ENCODE measurements at places on chromosomes 1 and 21.

- H3K4me1 ChIP-seq = peaks cover 3% of the 10 kb centered on the region
- H3K4me3 ChIP-seq = no peak overlapping the region
- no peak overlapping the region for H3K27ac ChIP-seq
Observed at GRCh38 chr1:57179001-57179400, 213.2 kb upstream of the C8B start.

GRCh38 chr21:46210378-46211136, 18.0 kb downstream of the LSS start:
- H3K4me1 ChIP-seq = no peaks in the 10 kb centered on the region
- no peak overlapping the region for H3K4me3 ChIP-seq
- peaks cover 68% of the 10 kb centered on the region for H3K36me3 ChIP-seq
- H3K27ac ChIP-seq = no peak overlapping the region
- DNase-seq = no peak
- H3K27me3 ChIP-seq = no peaks in the 10 kb centered on the region

DNA sequence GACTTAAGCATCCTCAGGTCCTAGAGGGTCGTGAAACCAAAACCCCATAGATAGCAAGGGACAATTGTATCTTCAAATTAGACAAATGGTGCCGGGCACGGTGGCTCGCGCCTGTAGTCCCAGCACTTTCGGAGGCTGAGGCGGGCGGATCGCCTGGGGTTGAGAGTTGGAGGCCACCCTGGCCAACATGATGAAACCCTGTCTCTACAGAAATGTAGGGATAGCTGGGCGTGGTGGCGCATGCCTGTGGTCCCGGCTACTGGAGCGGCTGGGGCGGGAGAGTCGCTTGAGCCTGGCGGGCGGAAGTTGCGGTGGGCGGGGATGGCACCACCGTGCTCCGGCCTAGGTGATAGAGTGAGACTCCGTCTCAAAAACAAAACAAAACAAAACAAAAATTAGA, 780.6 kb downstream of the BRINP3 start:
- H3K4me1 ChIP-seq = no peaks in the 10 kb centered on the region
- no peak overlapping the region for H3K27ac ChIP-seq
- no peaks in the 10 kb centered on the region for H3K27me3 ChIP-seq
- no peak overlapping the region for H3K4me3 ChIP-seq
- no peaks in the 10 kb centered on the region for H3K36me3 ChIP-seq

DNA sequence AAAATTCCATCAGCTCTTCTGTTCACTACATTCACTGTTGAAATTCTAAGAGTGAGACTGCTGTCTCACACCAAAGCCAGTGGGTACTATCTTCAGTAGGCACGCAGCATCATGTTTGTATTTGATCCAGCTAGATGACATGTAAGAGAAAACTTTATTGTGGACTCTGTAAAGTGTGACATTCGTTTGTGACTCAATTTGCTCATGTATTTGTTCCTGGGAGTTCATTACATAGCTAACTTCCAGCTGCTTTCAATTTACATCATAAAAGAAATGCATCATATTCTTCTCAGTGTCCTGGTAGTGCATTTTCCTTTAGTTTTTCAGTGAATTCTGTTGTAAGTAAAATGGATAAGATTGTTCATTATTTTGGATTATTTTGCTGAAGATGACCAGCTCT, 31.4 kb downstream of the CTH start:
- peaks cover 15% of the 10 kb centered on the region for H3K36me3 ChIP-seq
- H3K27ac ChIP-seq = no peak overlapping the region
- H3K27me3 ChIP-seq = no peaks in the 10 kb centered on the region
- H3K4me3 ChIP-seq = no peak overlapping the region
- no peak for DNase-seq
- peaks cover 26% of the 10 kb centered on the region for H3K4me1 ChIP-seq

- no peak overlapping the region for H3K27ac ChIP-seq
- H3K4me1 ChIP-seq = no peaks in the 10 kb centered on the region
- no peaks in the 10 kb centered on the region for H3K36me3 ChIP-seq
Observed at GRCh38 chr21:31781737-31782136, 49.8 kb upstream of the SCAF4 start.

- H3K36me3 ChIP-seq = no peaks in the 10 kb centered on the region
- H3K27me3 ChIP-seq = no peaks in the 10 kb centered on the region
- DNase-seq = peak; percentile 12
- no peaks in the 10 kb centered on the region for H3K4me1 ChIP-seq
- H3K27ac ChIP-seq = no peak overlapping the region
Observed at GRCh38 chr1:119449971-119450370, 35.0 kb downstream of the HSD3B2 start.

GRCh38 chr1:36506276-36506920, 23.7 kb upstream of the CSF3R start:
- no peaks in the 10 kb centered on the region for H3K4me1 ChIP-seq
- no peak overlapping the region for H3K27ac ChIP-seq
- no peak for DNase-seq
- H3K4me3 ChIP-seq = no peak overlapping the region
- no peaks in the 10 kb centered on the region for H3K36me3 ChIP-seq
- H3K27me3 ChIP-seq = peaks cover 19% of the 10 kb centered on the region

DNA sequence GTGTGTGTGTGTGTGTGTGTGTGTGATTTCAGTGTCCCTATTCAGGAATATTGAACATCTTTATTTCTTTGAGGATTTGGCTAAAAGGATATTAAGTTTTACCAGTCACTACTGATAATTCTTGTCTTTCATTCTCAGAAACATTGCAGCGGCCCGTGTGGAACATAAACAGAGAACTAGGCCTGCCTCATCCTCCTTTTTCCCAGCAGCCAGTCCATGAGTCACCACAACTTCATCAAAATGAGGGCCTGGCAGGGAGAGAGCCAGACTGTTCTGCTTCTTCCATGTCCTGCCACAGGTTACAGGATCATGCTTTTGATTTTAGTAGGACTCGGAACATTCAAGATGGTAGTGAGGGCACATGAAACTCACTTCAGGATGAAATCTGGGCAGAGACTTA, 50.7 kb downstream of the LRIG2 start:
- H3K27me3 ChIP-seq = no peaks in the 10 kb centered on the region
- H3K4me3 ChIP-seq = no peak overlapping the region
- H3K36me3 ChIP-seq = peaks cover 62% of the 10 kb centered on the region
- H3K27ac ChIP-seq = no peak overlapping the region
- DNase-seq = no peak
- H3K4me1 ChIP-seq = no peaks in the 10 kb centered on the region

- H3K36me3 ChIP-seq = no peaks in the 10 kb centered on the region
- no peak overlapping the region for H3K4me3 ChIP-seq
- DNase-seq = no peak
- H3K27ac ChIP-seq = no peak overlapping the region
- no peaks in the 10 kb centered on the region for H3K4me1 ChIP-seq
Observed at GRCh38 chr1:196557797-196558196, 50.4 kb downstream of the KCNT2 start.

GRCh38 chr1:178344513-178345091, 152.2 kb downstream of the CLEC20A start:
- no peaks in the 10 kb centered on the region for H3K27me3 ChIP-seq
- H3K4me1 ChIP-seq = peaks cover 38% of the 10 kb centered on the region
- no peaks in the 10 kb centered on the region for H3K36me3 ChIP-seq

- peaks cover 28% of the 10 kb centered on the region for H3K4me1 ChIP-seq
- H3K36me3 ChIP-seq = no peaks in the 10 kb centered on the region
- H3K27ac ChIP-seq = no peak overlapping the region
- no peaks in the 10 kb centered on the region for H3K27me3 ChIP-seq
- H3K4me3 ChIP-seq = no peak overlapping the region
Observed at GRCh38 chr1:93579891-93580290, 101.7 kb downstream of the BCAR3 start.

- H3K4me3 ChIP-seq = no peak overlapping the region
- H3K4me1 ChIP-seq = no peaks in the 10 kb centered on the region
- DNase-seq = peak; percentile 13
- no peaks in the 10 kb centered on the region for H3K27me3 ChIP-seq
- no peak overlapping the region for H3K27ac ChIP-seq
Observed at GRCh38 chr1:171403393-171403792, 81.9 kb upstream of the PRRC2C start.

GRCh38 chr1:211611818-211612217, 32.9 kb upstream of the SLC30A1 start:
- no peaks in the 10 kb centered on the region for H3K27me3 ChIP-seq
- no peaks in the 10 kb centered on the region for H3K36me3 ChIP-seq
- no peak overlapping the region for H3K27ac ChIP-seq
- H3K4me3 ChIP-seq = no peak overlapping the region

DNA sequence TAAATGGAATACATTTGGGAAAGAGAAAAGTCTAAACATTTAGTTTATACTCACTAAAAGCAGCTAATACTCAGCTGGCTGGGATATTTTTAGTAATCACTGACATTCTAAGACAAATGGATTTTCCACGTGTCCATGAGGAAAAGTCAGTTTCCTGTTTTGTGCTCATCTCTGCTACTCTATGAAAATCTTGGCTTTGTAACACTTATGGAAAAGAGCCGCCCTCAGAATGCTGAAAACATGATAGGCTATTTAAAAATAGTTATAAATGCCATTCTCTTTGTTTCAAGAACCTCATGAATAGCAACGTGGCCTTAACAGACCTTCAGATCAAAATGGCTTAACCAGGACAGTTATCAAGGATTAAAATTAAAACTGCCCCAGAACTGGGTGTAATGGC, 29.9 kb downstream of the MRAP start:
- no peaks in the 10 kb centered on the region for H3K27me3 ChIP-seq
- peaks cover 4% of the 10 kb centered on the region for H3K4me1 ChIP-seq
- peak overlapping the region; percentile 33 for H3K27ac ChIP-seq
- H3K4me3 ChIP-seq = no peak overlapping the region

DNA sequence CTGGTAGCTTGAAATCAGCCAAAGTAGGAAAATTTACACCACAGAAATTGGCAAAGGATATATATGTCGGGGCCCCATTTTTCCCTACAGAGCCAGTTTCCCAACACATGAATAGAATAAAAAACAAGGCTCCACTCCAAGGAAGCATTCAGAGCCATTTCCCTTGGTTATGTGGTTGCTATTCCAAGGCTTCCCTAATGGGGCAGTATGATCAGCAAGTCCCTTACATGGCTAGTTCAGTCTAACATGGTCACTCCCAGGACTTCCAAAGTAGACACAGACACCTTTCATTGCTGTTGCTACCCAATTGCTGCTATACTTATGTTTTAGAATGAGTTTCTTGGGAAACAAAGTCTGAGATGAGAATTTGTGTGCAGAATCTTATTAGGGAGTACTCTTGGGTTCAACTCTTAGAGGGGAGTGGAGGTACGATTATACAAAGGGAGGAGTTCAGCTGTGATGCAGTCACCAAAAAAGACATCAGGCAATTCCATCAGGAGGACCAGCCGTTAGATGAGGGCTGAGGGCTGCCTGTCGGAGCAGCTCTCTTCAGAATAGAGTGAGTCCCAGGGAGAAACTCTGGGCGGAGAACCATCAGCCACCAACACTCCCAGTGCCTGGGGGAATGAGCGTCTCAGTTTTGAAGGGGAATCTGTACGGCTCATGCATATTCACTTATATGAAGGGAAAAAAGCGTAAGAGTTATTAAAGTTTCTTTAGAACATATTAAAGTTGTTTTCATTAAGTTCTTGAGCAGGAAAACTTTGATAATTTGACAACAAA, 92.9 kb downstream of the C21orf91 start:
- no peak overlapping the region for H3K27ac ChIP-seq
- no peaks in the 10 kb centered on the region for H3K4me1 ChIP-seq
- no peaks in the 10 kb centered on the region for H3K27me3 ChIP-seq
- no peaks in the 10 kb centered on the region for H3K36me3 ChIP-seq

DNA sequence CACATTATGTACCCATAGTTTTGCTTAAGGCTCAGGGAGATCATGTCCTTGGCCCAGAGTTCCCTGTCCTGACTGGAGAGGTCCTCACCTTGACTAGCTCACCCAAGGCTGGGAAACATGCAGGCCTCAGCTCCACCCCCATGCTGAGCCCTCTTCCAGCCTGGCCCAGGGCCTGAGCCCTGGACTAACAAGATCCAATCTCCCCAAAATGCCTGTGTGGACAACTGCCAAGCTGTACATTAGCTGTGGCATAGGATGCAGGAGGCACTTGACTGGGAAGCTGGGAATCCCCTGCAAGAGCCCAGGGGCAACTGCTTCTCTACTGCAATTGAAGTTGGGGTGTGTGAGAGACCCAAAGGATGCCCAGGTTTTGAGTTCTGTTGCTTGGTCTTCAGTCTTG, 2.1 kb downstream of the LINGO4 start:
- no peaks in the 10 kb centered on the region for H3K36me3 ChIP-seq
- H3K27ac ChIP-seq = no peak overlapping the region
- H3K27me3 ChIP-seq = peaks cover 88% of the 10 kb centered on the region
- no peaks in the 10 kb centered on the region for H3K4me1 ChIP-seq

DNA sequence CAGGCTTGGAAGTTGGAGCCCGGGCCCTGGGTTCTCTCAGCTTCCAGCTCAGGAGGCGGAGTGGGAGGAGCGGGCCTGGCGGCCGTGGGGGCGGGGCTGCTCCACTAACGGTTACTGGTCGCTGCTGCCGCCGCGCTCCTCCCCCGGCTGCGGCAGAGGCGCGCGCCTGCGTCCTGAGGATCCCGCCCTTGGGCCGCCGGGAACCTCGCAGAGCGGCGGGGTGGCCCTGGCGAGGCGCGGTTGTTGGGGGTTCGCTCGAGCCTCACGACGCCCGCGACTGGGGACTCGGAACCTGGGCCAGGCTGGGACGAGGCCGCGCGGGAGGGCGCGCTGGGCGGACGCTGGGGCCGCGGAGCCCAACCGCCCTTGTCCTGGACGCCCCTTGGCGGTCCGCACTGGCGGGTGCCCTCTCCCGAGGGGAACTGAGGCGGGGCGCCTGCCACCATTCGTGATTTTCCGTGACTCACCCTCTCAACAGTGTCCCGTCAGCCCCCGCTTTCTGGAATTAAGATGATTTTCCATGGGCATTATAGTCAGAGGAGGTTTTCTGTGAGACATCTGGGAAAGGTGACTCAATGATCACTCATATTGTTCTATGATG, 34.1 kb downstream of the OR2G3 start:
- H3K4me1 ChIP-seq = no peaks in the 10 kb centered on the region
- DNase-seq = no peak
- no peak overlapping the region for H3K27ac ChIP-seq
- peaks cover 10% of the 10 kb centered on the region for H3K27me3 ChIP-seq
- H3K36me3 ChIP-seq = no peaks in the 10 kb centered on the region

DNA sequence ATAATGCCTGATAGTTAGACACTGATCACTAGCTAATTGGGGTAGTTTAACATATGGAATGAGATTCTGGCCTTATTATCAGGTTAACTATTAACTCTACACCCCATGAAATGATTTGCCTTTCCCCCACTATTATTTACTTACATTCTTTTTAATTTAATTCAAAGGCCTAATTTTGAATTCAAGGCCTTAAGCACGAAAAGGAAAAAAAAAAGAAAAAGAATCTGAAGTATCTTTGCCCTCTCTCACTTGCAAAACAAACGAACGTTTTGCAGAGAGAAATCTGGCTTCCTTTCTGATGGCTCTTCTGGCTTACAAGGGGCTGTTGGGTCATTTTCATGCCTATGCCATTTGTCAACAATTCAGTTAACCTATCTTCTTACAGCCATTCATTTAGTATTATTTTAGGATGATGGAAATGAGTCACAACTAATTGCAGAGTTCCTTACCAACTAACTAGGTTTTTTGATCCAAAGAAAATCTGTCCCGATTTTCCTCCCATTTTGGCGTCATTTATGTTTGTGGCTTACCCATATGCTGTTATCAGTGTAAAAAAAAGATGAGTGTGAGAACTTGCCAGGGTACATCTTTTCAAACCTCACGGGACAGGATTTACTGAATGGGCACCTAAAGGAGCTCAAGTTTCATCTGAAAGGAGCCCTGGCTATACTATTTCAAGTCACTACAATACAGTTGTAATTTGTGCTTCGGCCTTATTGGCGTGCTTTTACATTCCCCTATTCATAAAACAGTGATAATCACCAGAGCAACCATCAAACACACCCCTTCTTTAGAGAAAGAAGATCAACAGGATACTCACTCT, 1.9 kb upstream of the ERRFI1 start:
- H3K27me3 ChIP-seq = no peaks in the 10 kb centered on the region
- H3K36me3 ChIP-seq = no peaks in the 10 kb centered on the region
- H3K27ac ChIP-seq = no peak overlapping the region
- peaks cover 40% of the 10 kb centered on the region for H3K4me1 ChIP-seq
- no peak overlapping the region for H3K4me3 ChIP-seq

GRCh38 chr1:30756545-30757351, 826 bp downstream of the LAPTM5 start:
- no peak overlapping the region for H3K4me3 ChIP-seq
- H3K36me3 ChIP-seq = no peaks in the 10 kb centered on the region
- H3K4me1 ChIP-seq = peaks cover 6% of the 10 kb centered on the region
- DNase-seq = no peak

All from A673 (cell line).